ENCODE measurements at places on chromosomes 1 and 21. TPM values are rescaled to one million over a fixed set of nuclear protein-coding genes. Genes with fewer than 3 reads are reported as not detected.

- DNase-seq: no peak
Measured at GRCh38 chr1:173332026-173332425, 124.9 kb upstream of the TNFSF4 start.

GRCh38 chr1:155064111-155064831, 731 bp downstream of the EFNA4 start:
- peak; percentile 62 for DNase-seq

GRCh38 chr1:147478521-147478920, 62.8 kb upstream of the BCL9 start:
- DNase-seq: no peak

GRCh38 chr1:228898582-228898992, 163.3 kb downstream of the RHOU start:
- DNase-seq: no peak

TSEN15 gene
- 154 TPM for total RNA-seq
